Suprapubic skin (tissue), 4 donors: ENCODE measurements at places on chromosomes 7 and 10. TPM values are rescaled to one million over a fixed set of nuclear protein-coding genes. Genes with fewer than 3 reads are reported as not detected.
A peak's percentile ranks its signal among the peaks of the same experiment; 100 is the strongest.

Gene TDRD1
- total RNA-seq = 0.40 TPM

Gene ACSL5
- 4.3 TPM for total RNA-seq

Gene OR2A12
- not detected for total RNA-seq

Gene RBM17
- total RNA-seq = 31.9 TPM

Gene GRM3
- not detected for total RNA-seq

Gene FGFBP3
- total RNA-seq = 1.0 TPM

Gene ADAM8
- total RNA-seq = 3.7 TPM

Gene LIPF
- total RNA-seq = not detected

Gene TLX1
- not detected for total RNA-seq

DNA sequence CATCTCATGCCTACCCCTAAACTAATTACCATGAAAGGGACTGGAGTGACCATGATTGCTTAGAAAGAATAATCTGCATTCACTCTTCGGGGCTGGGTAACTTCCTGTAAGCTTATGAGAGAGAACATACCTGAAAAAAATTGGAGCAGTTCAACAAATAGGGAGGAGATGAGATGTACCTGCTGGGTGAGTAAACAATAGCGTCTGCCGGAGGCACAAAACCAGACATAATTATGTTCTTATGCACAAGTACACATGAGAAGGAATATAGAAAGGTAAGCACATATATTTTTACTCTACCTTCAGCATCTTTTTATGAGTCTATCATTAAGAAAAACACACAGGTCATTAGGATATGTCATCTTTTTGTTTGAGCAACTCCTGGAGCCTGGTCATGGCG, 224.6 kb upstream of the FERD3L start:
- no peak for DNase-seq

- no peak for DNase-seq
These were observed 26.4 kb upstream of the KLF6 start for GRCh38 chr10:3811291-3811870.

- peak; percentile 92 for DNase-seq
These were observed 6.5 kb downstream of the VSIR start for GRCh38 chr10:71766717-71767419.

DNA sequence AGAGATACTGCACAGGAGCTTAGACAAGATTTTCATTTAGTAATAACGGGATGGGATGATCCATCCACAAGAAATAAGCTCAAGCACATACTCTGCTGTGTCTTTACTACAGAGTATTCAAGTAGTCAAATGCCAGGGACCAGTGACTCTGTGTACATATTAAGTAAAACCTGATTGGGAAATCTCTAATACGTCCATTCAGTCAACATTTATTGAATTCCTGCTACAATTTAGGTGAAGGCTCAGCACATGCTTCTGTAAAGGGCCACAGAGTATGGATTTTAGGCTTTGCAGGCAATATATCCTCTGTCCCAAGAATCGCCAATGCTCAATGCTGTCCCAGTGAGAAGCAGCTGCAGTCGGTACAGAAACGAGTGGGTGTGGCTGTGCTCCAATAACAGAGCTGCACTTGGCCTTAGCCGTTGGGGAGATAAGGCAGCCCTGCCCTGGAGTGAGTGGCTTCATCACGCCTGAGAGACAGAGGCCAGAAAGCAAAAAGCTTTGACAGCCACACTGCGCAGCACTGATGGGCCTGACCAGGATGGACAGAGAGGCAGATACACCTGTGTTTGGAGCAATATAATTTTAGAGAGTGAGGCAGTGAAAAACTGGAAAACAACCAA, 186.8 kb downstream of the PARD3 start:
- no peak for DNase-seq

GRCh38 chr10:48693206-48693605, 8.5 kb downstream of the WDFY4 start:
- DNase-seq = no peak

DNA sequence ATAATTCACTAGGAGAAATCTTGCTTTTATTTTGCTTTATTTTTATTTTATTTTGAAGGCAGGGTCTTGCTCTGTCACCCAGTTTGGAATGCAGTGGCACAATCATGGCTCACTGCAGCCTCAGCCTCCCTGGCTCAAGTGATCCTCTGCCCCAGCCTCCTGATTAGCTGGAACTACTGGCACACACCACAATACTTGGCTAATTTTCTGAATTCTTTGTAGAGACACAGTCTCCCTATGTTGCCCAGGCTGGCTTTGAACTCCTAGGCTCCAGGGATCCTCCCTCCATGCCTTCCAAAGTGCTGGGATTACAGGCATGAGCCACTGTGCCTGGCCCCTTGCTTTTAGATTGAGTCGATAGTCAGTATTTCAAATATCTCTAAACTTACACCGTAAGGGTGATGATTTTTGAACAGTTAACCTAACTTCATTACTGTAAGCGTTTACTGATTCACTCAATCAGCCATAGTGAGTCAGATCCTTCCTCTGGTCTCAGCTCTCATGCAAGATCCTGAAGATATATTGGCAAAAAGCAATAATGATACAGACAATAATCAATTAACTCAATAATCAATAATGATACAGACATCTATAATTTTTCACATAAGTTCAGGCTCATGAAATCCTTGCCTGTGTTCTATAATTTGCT, 239.5 kb downstream of the KIAA1217 start:
- DNase-seq = no peak

- DNase-seq = no peak
These were observed 31.9 kb downstream of the RSBN1L start for GRCh38 chr7:77727936-77728701.

- no peak for DNase-seq
These were observed 8.3 kb upstream of the ASIC3 start for GRCh38 chr7:151039850-151040548.

- DNase-seq = no peak
These were observed 223.8 kb downstream of the DYNC1I1 start for GRCh38 chr7:95996174-95996573.

DNA sequence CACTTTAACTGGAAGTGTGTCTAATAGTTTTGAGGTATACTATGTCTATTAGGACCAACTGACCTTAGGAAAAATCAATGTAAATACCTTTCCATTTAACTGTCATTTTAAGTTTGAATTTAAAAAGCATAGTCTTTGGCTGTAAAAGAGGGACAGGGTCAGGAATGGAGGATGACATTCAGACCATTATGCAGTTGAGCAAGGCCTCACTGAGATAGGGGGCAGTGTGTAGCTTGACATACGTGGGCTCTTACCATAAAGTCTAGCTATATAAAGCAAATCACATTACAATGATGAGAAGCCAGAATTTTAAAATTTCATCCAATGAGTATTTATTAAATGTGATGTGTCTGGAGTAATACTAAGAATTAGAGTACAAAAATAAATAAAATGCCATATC, 17.9 kb downstream of the PALS2 start:
- no peak for DNase-seq

- peak; percentile 40 for DNase-seq
These were observed 16.4 kb downstream of the FAM241B start for GRCh38 chr10:69646185-69647060.

- no peak for DNase-seq
These were observed 526.7 kb upstream of the NRP1 start for GRCh38 chr10:33861016-33861704.

DNA sequence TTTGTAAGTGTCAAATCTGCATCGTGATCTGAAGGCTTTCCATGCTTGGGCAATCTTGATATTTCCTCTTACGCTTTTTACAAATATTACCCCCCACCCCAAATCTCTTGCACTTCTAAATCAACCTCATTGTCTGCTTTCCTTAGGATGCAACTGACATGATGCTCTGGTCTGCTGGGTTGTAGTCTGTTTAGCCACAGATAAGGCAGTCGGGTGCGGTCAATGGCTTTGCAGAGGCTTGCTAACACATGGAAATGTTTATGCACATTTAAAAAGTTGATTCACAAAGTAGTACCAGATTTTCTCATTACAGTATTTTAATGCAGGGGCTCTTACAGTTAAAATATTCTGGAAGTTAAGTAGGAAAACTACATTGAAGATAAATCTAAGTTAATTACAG, 172.5 kb downstream of the BAMBI start:
- no peak for DNase-seq

DNA sequence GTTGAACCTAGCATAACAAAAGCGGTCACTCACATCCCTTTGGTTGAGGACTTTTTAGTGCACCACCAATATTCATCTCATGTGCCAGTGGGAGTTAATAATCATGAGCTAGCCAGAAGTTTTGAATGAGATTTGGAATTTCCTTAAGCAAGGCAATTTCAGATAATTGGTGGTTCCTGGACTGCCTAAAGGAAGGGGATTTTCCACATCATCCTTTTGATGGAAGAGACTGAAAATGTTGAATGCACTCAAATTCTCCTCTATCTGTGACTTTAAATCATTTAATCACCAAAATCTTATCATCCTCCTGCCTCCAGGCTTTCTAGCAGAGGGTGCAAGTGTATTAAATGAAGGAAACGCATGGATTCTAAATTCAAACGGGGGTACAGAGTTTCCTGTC, 260.7 kb downstream of the CCDC3 start:
- DNase-seq = no peak

DNA sequence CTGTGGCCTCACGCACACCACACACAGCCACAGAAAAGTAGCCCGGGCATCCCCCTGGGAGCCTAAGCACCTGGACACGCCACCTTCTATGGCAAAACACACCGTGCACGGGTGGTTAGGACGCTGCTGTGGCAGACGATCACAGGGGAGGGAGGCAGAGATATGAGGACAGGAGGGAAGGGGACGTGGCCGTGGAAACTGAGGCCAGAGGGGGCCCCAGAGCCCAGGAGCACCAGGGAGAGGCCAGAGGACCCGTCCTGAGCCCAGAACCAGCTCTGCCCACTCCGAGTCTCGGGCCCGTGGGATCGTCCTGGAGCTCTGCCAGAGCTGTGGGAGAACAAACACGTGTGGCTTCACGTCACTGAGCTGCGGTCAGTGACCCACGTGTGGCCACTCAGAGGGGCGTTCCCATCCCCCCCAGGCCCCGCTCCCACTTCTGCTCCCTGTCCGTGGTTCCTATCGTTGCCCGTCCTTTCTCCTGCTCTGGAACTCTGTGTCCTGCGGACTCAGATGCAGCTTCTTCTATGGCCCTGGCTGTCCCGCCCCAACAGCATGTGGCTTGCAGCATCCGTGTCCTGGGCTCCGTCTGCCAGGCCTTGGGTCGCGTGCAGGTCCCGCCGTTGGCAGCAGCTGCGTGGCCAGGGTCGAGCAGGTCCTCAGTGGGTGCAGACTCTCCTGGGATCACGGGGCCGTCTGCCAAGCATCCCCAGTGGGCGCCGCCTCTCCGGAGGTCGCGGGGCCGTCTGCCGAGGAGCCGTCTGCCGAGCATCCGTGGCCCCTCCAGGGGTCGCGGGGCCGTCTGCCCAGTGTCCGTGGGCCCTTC, 31.0 kb downstream of the GET4 start:
- no peak for DNase-seq

DNA sequence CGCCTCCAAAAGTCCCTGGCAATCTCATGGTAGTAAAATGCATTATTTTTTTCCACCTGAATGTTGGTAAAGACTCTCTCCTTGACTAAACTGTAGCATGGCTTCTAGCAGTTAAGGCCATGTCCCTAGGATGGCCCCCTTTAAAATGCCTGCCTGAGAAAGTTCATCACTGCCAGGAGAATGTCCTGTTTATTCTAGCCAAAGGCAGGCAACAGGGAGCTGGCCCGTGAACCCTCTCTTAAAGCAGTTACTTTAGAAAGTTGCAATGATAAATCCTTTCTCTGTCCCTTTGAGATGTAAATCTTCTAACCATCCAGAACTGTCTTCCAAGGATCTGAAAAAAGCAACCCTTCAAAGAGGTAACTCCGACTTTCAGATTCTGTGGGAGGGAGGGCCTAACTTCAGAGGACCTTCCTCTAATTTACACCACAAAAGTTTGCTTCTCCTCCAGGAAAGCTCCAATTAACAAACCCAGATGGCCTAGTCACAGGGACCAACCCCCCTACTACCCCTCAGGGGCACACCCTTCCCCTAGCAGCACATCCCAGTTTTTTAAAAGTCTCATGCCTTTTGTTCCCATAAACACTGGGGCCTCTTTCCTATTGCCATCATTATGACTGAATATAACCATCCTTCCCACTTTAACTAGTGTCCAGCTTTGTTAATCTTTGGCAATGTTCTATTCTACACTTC, 5.5 kb downstream of the DNTT start:
- no peak for DNase-seq

DNA sequence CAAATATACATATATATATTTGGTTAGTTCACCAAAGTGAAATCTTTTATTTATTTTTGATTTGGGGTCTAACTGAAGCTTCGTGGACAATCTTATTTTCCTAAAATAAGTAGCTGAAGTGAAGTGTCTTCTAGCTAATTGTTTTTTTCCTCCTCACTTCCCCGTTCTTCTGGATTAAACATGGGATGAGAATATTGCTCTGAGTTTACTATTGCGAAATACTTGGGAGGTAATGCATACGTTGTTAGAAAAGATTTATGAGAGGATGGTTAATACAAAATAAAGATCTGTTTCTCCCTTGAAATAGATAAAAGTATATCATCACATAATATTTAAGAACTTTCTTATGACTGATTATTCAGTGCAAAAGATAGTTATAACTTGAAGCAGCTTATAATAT, 228.3 kb upstream of the TPK1 start:
- DNase-seq = no peak

DNA sequence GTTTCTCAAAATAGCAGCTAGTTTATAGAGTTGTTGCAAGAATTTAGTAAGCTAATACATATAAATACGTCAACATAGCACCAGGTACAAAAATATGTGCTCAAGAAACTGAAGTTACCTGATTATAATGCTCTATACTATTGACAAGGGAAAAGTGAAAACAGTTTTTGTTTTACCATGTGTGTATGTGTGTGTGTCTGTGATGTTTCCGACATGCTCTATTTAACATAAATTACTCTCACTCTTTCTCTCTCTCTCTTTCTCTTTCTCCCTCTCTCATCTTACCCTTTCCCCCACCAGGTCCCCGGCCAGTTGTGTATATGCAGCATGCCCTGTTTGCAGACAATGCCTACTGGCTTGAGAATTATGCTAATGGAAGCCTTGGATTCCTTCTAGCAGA, 4.3 kb downstream of the LIPN start:
- no peak for DNase-seq

DNA sequence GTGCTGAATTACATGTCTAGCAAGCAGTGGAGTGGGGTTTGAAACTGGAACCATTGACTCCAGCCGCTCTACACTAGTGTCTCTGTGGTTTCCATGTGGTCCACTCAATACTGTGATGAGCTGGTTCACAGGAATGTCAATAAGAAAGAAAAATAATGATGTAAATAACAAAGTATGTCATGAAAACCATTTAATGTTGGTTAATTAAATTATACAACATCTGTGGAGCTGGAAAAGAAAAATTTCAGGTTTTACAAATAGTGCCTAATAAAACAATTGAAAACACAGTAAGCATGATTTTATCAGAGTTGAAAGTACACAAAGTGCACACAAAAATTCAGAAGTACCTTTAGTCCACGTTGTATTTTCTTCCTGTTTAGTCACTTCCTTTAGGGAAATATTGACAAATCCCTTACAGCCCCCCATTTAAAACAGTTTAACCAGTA, 28.7 kb upstream of the NAMPT start:
- DNase-seq = no peak
